ENCODE measurements at places on chromosomes 7 and 10. TPM values are rescaled to one million over a fixed set of nuclear protein-coding genes. Genes with fewer than 3 reads are reported as not detected.

Gene SPDYE8
- not detected for total RNA-seq

Gene CPED1
- 0.50 TPM for total RNA-seq

Gene SFTPA1
- not detected for total RNA-seq

Gene RTKN2
- total RNA-seq, result under 0.01 TPM

Gene FAM25C
- 13.7 TPM for total RNA-seq

Gene RBM20
- total RNA-seq, result under 0.01 TPM

Gene EMX2
- total RNA-seq, result not detected

Gene TMEM196
- total RNA-seq, result not detected

Gene IKZF1
- total RNA-seq, result not detected

Gene PLAC9
- total RNA-seq, result not detected

Gene C10orf105
- not detected for total RNA-seq

Gene WEE2
- 0.14 TPM for total RNA-seq

Gene EN2
- under 0.01 TPM for total RNA-seq

Gene GLI3
- 1.7 TPM for total RNA-seq

Gene GARIN1A
- total RNA-seq, result 0.78 TPM

Gene AKR1D1
- not detected for total RNA-seq

Gene DNAH11
- total RNA-seq, result 7.3 TPM

Gene PRKAR2B
- not detected for total RNA-seq

Gene FKBP6
- total RNA-seq, result not detected

Gene LIPJ
- under 0.01 TPM for total RNA-seq

Data from nasal cavity respiratory epithelium epithelial cell of viscerocranial mucosa (primary cell).